ENCODE measurements at places on chromosomes 1 and 21. TPM values are rescaled to one million over a fixed set of nuclear protein-coding genes. Genes with fewer than 3 reads are reported as not detected.

GRCh38 chr21:45423201-45423955 lies 18.4 kb downstream of the COL18A1 start:
- no peak overlapping the region for H3K27ac ChIP-seq
- no peaks in the 10 kb centered on the region for H3K4me1 ChIP-seq
- no peak overlapping the region for H3K4me3 ChIP-seq
- no peaks in the 10 kb centered on the region for H3K36me3 ChIP-seq

DNA sequence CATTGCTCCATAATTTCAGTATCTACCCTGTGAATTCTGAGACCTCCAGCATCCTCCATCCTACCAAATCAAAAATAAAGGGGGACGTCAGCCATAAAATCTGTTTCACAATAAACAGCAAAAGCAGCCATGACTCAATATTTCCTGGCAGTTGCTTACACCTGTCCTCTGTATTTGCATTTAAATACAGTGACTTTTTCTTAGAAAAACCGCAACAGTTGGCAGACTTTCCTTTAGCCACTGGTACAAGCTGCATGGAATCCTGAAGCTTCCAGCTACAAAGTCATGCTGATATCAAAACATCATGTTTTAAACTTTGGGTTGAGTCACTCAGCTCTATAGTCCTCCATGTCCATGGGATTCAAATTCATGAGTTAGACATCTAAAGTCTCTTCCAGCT lies 278.0 kb upstream of the KAZN start:
- H3K4me1 ChIP-seq, result no peaks in the 10 kb centered on the region
- no peaks in the 10 kb centered on the region for H3K36me3 ChIP-seq
- no peak for DNase-seq
- H3K27ac ChIP-seq, result no peak overlapping the region
- H3K27me3 ChIP-seq, result no peaks in the 10 kb centered on the region

PDC gene
- total RNA-seq, result not detected

XPR1 gene
- total RNA-seq, result 55.4 TPM

FAM20B gene
- total RNA-seq, result 55.6 TPM

GABPB2 gene
- 16.0 TPM for total RNA-seq

KCND3 gene
- 21.2 TPM for total RNA-seq

C1orf167 gene
- total RNA-seq, result 3.6 TPM

Data from aorta (tissue), 5 donors.